ENCODE measurements at places on chromosomes 7 and 10.

- no peak for DNase-seq
These were observed 21.6 kb downstream of the DNTT start for GRCh38 chr10:96325719-96326373.

GRCh38 chr7:105958012-105958411 is 5.1 kb upstream of the CDHR3 start:
- no peak for DNase-seq

DNA sequence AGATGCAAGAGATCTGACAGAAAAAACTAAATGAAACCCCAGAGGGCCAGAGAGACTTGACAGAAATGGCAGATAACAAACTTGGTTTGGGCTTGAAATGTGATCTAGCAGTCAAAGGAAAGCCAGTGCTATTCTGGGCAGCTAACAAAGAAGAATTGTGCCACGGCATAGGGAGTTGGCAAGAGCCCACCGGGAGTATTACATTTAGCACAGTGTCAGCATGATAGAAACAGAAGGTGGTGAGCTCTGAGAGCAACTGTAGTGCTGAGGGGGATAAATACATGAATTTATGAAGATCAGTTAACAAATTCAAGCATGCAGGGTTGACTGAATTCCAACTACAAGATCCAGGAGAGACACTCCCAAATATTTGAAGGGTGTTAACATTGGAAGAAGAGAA is 91.1 kb downstream of the AHCYL2 start:
- no peak for DNase-seq

- no peak for DNase-seq
These were observed 218.9 kb upstream of the KMT2E start for GRCh38 chr7:104795086-104795485.

DNA sequence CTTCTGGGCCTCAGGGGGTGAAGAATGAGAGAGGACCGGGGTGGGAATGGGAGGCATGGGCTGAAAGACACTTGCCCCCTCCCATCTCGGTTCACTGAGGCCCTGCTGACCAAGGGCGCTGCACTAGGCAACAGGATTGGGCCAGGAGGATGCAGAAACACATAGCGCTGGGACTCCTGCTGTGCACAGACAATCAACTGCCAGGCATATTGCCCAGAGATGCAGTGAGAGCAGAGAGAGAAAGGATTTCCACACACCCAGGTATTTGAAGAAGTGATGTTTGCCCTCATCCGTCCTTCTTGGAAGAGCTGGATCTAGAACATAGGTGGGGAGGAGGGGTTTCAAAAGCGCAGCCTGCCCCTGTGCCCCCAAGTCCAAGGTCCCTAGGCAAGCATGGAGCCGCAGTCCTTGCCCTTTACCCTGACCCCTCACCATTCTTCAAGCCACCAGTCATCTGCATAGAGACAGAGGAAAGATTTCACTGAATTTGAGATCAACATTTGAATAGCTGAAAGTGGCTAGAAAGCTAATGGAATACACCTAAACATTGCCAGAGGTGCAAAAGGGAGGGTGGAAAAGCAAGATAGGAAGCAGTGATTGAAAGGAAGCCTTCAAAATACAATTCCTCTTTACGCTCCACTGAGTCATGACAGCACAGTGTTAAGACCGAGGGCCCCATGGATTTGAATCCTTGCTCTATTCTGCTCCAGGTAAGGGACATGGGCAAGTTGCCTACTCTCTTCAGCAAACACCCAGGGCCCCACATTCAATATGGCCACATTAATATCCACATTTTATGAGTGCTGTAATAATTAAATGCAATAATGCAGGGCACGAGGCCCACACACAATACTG is 44.2 kb upstream of the TNS3 start:
- no peak for DNase-seq

GRCh38 chr10:66167816-66168215 is 758.0 kb upstream of the LRRTM3 start:
- no peak for DNase-seq

GRCh38 chr7:25282194-25282593 is 53.9 kb upstream of the NPVF start:
- DNase-seq, result no peak

- no peak for DNase-seq
These were observed 516.4 kb downstream of the PCDH15 start for GRCh38 chr10:54284526-54285193.
